ENCODE measurements at places on chromosomes 4 and X.

DNA sequence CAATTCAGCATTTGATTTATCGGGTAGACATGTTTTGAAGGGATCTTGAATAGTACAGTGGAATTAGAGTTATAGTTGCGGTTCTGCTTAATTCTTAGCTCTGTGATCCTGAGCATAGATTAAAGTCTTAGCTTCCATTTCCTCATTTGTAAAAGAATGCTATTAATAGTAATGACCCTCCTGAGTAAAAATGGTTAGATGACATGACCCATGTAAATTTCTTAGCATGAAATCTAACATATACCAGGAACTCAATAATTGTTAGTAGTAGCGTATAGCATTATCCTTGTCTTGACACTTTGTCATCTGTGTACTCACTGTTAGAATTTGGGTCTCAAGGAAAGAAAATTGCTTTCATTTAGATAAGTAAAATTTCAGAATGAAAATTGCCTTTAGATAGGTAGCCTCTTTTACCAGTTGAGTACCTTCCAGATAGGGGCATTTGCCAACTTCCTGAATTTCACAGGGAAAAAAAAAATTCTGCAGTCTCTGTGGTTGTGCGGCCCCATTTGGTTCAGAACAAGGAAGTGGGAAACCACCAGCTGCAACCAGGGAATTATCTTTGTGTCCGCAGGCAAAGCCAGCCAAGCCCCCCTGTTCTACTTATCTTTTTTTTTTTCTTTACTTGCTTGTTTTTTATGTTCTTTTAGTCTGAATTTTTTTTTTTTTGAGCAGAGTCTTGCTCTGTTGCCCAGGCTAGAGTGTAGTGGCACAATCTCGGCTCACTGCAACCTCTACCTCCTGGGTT is 86.9 kb downstream of the TMEM164 start:
- no peak for DNase-seq

DNA sequence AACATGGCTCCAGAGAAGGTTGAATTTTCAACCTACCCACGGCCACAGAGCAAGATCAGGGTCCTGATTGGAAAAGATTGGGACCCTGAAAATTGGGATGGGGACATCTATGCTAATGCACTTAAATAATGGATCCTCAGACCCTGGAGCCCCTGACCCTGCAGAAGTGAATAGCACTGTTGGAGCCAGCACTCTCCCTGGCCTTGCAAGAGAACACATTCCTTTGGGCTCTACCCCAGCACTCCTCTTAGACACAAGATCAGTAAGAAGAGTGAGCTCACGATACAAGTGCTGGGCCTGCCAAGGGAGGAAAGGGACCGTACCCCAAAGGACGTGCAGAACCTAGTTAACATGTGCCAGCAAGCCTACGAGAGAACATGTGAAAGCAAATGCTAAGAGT is 19.9 kb downstream of the CXCL13 start:
- no peak for DNase-seq

GRCh38 chr4:1374706-1375045 is 27.7 kb downstream of the UVSSA start:
- no peak for DNase-seq

DNA sequence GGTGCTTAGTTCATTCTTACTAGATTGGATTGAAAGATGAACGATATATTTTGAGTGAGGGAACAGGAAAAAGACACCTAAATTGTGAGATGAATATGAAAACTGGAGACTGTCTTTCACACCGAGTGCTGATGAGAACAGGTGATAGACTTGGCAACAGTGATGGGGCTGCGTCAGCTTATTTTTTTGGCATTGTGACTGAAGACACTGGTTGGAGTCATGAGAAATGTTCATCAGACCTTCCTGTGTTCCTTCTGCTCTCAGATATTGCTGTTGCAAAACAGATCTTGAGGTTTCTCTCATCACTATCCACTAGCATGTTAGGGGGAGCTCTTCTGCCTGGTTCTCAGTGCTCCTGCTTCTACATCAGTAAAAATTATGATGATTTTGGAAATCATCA is 124.2 kb upstream of the KCNIP4 start:
- DNase-seq, result no peak

DNA sequence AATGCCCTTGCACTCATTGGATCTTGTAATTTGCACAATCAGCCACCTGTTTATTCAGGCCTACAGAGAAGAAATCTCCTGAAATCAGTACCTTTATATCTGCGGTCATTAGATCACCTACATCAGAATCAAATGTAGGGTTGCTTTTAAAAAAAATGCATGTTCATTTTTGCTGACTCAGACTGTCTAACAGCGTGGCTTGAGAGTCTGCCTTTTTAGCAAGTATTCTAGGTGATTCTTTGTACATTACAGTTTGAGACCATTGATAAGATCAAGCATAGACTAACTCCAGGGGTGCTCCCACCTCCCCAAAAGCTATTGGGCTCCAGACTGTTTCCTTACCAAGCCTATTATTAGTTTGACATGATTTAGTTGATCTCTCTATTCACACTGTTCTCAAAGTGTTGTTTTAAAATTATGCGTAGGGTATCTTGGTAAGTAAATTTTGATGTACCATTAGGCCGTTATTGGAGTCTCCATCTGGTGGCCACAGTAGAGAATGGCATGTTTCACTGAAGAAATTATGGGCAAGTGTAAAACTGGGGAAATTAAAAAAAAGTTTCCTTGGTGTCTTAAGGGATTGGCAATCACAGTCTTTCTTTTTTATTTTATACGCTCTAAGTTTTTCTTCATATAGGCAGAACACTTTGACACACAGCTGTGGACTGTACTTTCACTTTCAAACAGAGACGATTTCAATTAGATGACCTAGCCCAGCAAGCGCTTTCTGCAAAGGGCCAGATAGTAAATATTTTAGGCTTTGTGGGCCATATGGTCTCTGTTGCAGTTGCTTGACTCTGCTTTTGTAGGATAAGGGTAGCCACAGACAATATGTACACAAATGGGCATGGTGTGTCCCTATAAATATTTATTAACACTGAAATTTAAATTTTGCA is 33.7 kb upstream of the MSL3 start:
- DNase-seq, result no peak

GRCh38 chrX:133369065-133369464 is 46.2 kb downstream of the GPC4 start:
- no peak for DNase-seq

- DNase-seq, result no peak
Observed at GRCh38 chrX:25383196-25383595, 367.4 kb upstream of the ARX start.

DNA sequence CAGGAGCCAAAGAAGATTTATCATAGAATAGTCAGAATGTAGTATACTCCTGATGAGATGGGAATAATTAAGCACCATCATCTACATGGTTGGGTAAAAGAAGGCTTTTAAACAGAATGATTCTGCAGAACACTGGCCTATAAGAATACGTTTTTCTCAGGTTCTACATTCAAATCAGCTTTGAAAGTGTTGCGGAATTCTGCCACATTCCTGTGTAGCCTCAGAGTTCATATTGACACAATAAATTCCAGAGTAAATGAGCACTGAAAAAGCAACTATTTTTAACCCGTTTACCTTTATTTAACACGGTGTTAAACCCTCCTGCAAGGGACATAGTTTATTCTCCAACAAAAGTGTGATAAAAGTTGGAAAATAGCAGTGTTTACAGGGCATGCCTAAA is 950.2 kb upstream of the SLIT2 start:
- no peak for DNase-seq

- DNase-seq, result no peak
Observed at GRCh38 chrX:30906726-30907125, 17.7 kb upstream of the TAB3 start.

- peak; percentile 18 for DNase-seq
Observed at GRCh38 chr4:83644677-83645659, 109.1 kb downstream of the GPAT3 start.

- DNase-seq, result no peak
Observed at GRCh38 chr4:26074712-26075430, 160.9 kb downstream of the SMIM20 start.

- no peak for DNase-seq
Observed at GRCh38 chrX:144295921-144296320, 412.1 kb downstream of the UBE2NL start.

GRCh38 chrX:74865725-74866124 is 59.5 kb downstream of the NEXMIF start:
- no peak for DNase-seq

DNA sequence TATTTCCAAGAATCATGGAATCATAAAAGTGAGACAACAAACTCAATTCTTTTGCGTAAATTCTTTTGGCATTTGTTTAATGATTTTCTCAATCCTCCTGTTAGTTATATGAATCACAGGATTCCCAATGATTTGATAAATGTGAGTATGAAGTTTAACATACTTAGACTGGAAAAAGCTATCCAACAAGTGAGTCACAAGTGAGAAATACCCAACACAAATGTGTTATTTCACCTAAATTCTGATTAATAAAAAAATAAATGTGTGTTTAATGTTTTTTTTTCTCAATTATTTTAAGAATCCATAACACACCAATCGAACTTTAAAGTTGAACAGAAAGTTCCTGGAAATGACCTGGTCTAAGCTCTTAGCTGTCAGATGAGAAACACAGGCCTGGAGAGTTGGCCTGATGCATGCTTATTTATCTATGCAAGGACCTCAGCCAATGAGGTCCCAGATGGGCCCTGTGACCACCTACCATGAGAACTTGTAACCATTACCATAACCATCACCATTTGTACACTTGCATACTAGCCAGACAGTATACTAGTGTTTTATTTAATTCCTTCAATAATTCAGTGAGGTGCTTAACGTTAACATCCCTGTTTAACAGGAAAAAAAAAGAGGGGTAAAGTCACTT is 386.7 kb downstream of the SPRY1 start:
- no peak for DNase-seq

GRCh38 chr4:61333490-61333889 is 133.4 kb downstream of the ADGRL3 start:
- no peak for DNase-seq

DNA sequence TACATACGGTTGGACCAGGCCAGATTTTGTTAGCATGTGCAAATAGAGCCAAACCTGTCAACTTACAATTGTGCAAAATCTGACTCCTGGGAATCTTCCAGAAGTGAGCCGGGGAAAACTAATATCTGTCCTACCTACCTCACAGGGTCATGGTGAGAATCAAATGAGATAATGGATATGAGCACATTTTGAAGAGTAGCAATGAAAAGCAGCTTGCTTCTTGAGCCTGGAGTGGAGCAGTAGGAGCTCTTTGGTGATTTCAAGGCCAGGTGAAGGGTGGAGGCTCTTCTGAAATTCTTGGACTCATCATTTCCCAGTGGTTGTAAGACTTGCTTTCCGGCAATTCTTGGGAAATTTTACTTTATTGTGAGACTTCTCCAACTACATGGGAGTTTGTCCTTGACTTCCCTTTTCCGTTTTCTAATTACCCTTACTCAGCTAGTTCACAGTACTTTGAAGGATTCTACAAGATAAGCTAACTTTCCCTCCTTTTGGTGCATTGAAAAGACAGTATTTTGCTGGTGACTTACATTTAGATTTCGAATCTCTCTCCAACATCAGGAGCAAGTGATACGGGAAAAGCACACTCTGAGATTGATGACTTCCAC is 12.2 kb downstream of the PLAC1 start:
- DNase-seq, result no peak

GRCh38 chr4:145847764-145848163 is 90.9 kb downstream of the ZNF827 start:
- no peak for DNase-seq

GRCh38 chr4:55409468-55410171 is 13.9 kb downstream of the TMEM165 start:
- DNase-seq, result no peak
